ENCODE measurements at places on chromosomes 1 and 21. TPM values are rescaled to one million over a fixed set of nuclear protein-coding genes. Genes with fewer than 3 reads are reported as not detected.

DNA sequence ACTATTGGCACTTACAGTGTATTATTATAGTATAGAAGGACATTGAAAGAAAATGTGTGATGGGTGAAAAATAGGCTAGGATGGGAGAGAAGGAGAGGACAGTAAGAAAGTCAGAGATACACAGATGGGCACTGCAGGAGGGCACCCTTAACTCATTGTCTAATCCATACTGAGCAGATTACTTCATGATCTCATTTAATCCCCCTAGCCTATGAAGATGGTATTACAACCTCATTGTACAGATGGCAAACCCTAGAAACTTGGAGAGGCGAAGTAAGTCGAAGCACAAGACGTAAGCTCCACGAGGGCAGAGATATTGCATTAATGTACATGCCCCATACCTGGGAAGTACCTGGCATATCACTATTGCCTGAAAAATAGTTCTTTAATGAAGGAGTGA, 346.9 kb upstream of the DAB1 start:
- DNase-seq = no peak
- H3K36me3 ChIP-seq = no peaks in the 10 kb centered on the region
- H3K4me3 ChIP-seq = no peak overlapping the region
- no peak overlapping the region for H3K27ac ChIP-seq
- no peaks in the 10 kb centered on the region for H3K27me3 ChIP-seq

DNA sequence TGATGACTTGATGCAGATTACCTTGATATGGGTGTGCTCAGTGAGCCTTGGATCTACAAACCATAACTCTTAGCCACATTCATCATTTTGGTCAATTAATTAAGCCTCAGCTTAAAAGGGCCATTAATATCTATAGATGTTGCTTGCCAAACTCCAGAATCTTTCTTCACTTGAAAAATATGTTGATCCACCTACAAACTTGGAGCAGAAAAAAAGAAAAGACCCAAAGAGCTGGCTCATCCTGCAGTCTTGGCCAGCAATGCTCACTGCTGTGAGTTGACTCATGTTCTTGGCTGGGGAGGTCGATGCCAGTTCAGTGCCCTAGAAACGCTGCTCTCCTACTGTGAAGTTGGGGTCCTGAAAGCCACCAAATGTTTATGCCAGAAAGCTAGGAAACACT, 75.4 kb downstream of the DPT start:
- no peak for DNase-seq
- H3K4me1 ChIP-seq = no peaks in the 10 kb centered on the region
- peaks cover 21% of the 10 kb centered on the region for H3K27me3 ChIP-seq
- no peak overlapping the region for H3K4me3 ChIP-seq

TSPEAR gene
- not detected for total RNA-seq

DNA sequence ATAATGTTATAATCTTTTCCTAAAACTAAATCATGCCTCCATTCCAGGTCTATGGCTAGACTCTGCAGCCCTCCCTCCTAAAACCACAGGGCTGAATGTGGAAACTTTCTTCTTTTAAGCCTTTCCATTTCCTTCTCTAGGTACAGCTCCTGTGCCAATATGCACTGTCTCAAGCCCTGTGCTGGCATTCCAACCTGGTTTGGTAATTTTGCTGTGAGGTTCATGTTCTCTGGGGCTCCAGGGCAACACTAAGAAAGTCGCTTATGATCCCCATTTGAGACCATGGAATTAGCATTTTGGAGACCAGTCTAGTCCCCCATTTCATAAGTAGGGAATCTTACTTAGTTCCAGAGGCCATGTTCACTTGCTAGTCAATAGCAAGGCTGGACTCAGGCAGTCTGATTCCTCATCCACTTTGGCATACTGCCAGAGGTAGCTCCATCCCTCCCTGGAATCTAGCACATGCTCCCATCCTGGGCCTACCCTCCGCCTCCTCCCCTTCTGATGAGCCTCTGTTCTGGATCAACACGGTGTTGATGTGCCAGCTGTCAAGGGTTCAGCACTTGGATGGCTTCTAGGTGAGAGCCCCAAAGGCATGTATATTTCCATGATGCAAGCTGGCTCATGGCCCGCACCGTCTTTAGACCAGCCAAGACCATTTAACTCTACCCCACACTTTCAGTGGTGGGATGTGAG, 36.5 kb downstream of the ZMYND12 start:
- H3K27me3 ChIP-seq = peaks cover 5% of the 10 kb centered on the region
- no peak overlapping the region for H3K4me3 ChIP-seq
- no peak for DNase-seq
- H3K4me1 ChIP-seq = no peaks in the 10 kb centered on the region
- H3K27ac ChIP-seq = no peak overlapping the region

DNA sequence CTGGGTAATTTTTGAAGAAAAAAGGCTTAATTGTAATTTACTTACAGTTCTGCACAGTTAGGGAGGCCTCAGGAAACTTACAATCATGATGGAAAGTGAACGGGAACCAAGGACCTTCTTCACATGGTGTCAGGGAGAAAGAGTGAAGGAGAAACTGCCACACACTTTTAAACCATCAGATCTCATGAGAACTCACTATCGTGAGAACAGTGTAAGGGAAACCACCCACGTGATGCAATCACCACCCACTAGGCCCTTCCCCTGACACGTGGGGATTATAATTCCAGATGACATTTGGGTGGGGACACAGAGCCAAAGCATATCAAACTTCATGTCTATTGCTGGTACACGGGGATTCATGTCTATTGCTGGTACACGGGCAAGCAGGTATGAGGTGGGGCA, 5.3 kb upstream of the SFT2D2 start:
- DNase-seq = no peak
- peaks cover 5% of the 10 kb centered on the region for H3K27me3 ChIP-seq
- no peak overlapping the region for H3K27ac ChIP-seq
- peaks cover 14% of the 10 kb centered on the region for H3K4me1 ChIP-seq

- no peaks in the 10 kb centered on the region for H3K4me1 ChIP-seq
- no peaks in the 10 kb centered on the region for H3K36me3 ChIP-seq
- no peak for DNase-seq
- H3K27ac ChIP-seq = no peak overlapping the region
- no peak overlapping the region for H3K4me3 ChIP-seq
- H3K27me3 ChIP-seq = no peaks in the 10 kb centered on the region
These were observed 739.3 kb downstream of the LTN1 start for GRCh38 chr21:28253338-28253737.

DNA sequence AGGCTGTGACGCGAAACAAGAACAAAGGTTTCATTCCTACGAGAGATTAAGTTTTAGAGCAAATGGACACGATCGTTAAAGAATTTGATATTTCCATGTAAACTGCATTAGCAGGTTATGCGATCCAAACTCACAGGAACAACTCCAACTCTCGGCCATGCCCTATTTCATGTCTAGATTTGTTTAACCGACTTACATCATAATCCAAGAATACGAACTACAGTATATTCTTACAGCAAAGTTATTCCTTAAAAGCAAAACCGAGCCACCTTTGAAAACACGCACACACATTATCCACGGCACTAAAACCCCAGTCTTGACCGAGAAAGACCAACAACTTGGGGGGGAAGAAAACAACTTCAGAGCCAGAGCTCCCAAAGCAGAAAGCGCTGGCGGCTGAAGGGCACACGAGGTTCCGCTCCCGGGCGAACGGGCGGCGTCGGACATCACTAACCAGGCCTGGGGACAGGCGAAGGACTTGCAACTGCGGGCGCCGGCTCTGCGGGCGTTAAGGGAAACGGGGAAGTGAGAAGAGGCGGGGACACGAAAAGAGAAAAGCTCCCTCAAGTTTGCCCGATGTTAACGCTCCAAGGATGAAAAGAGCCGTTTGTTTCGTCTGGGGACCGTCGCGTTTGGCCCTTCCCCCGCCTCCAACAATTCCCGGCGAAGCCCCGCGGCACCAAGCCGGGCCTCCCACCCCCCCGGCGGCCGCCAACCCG, 690 bp downstream of the B3GALNT2 start:
- H3K4me3 ChIP-seq = peak overlapping the region; percentile 95
- H3K27me3 ChIP-seq = no peaks in the 10 kb centered on the region
- H3K27ac ChIP-seq = peak overlapping the region; percentile 91
- peaks cover 33% of the 10 kb centered on the region for H3K4me1 ChIP-seq
- H3K36me3 ChIP-seq = peaks cover 4% of the 10 kb centered on the region

ETV3L gene
- total RNA-seq = not detected

GRCh38 chr1:93518516-93518915, 70.6 kb downstream of the FNBP1L start:
- H3K27ac ChIP-seq = no peak overlapping the region
- no peaks in the 10 kb centered on the region for H3K36me3 ChIP-seq
- no peak overlapping the region for H3K4me3 ChIP-seq
- no peaks in the 10 kb centered on the region for H3K4me1 ChIP-seq
- H3K27me3 ChIP-seq = peaks cover 4% of the 10 kb centered on the region
- DNase-seq = no peak

DNA sequence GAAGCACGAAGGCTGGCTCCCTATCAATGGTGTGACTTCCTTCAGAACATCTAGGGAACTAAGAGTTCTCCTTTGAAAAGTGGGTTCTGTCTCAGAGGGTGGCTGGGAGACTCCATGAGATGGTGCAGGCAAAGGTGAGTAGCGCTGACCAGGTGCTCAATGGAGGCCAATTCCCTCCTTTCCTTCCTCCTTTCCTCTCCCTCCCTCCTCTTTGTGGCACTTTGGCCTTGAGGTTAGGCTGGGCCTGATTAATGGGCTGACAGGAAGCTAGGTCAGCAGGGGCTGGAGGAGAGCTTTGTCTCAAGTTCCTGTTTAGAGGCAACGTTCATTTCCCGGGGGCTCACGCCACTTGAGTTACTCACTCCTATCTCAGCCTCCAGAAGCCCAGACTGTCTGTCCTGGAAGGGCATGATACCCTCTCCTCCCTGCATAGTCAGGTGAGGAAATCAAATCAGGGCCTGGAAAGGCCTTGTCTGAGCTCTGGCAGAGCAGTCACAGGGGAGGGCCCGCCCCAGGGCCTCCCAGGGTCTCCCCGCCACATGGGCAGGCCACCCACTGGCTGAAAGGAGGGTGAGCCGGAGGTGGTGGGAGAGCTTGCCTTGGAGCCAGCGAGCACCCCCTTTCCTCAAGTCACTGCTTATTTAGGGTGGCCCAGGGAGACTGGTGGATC, 58.4 kb upstream of the SSBP3 start:
- no peak overlapping the region for H3K27ac ChIP-seq
- H3K4me1 ChIP-seq = peaks cover 39% of the 10 kb centered on the region
- no peaks in the 10 kb centered on the region for H3K36me3 ChIP-seq
- H3K4me3 ChIP-seq = no peak overlapping the region
- no peaks in the 10 kb centered on the region for H3K27me3 ChIP-seq
- no peak for DNase-seq

GRCh38 chr1:99004254-99004860, 304 bp downstream of the PLPPR5 start:
- H3K4me3 ChIP-seq = peak overlapping the region; percentile 51
- peaks cover 3% of the 10 kb centered on the region for H3K4me1 ChIP-seq
- no peaks in the 10 kb centered on the region for H3K36me3 ChIP-seq
- H3K27me3 ChIP-seq = peaks cover 67% of the 10 kb centered on the region
- no peak overlapping the region for H3K27ac ChIP-seq

GBP7 gene
- not detected for total RNA-seq

LRRC71 gene
- total RNA-seq = not detected

DNA sequence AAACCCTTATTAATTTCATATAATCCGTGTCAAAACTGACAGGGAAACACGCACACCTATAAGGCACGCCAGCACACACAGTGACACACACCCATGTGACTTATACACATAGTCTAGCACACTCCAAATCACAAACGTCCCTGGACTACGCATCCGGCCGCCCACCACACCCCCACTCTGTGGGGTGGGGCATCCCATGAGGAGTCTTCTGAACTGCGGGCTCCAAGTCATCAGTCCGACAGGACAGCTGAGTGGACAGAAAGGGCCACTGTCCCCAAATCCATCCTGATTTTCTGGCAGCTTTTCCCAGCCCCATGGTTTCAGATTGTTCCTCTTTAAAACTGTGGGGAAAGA, 829 bp downstream of the PEA15 start:
- H3K4me3 ChIP-seq = peak overlapping the region; percentile 86
- peaks cover 3% of the 10 kb centered on the region for H3K36me3 ChIP-seq
- peaks cover 38% of the 10 kb centered on the region for H3K4me1 ChIP-seq
- H3K27me3 ChIP-seq = no peaks in the 10 kb centered on the region
- peak overlapping the region; percentile 79 for H3K27ac ChIP-seq
- peak; percentile 30 for DNase-seq

DNA sequence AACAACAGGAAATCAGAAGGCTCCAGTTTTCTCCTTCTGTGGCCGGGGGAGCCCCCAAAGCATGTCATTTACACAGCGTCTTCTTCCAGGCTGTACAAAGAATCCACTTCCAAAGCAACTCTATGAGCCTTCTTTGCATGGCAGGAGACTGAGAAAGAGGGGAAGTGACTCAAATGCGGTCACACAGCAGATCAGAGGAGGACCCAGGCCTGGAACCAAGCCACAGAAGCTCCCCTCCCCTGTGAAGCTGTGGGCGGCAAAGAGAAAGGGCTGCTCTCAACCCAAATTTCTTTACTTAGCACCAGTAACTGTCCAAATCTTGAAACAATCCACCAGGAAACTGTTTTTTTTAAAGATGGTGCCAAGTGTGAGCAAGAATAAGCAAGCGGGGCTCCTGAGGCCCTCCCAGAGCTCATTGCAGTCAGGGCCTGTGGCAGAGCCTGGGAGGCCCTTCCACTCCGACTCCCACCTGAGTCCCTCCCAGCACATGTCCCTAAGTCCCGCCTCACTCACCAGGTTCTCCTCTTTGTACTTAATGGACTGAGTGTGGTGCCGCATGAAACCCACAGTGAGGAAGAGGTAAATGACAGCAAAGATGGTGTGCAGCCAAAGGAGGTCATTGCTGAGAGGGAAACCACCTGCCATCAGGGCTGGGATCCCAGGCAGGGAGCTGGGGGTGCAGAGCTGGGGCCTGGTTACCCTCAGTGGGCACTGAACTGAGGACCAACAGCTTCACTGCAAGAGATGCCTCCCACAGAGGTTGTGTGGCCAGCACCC, 15.9 kb downstream of the TMEM63A start:
- H3K27me3 ChIP-seq = no peaks in the 10 kb centered on the region
- H3K4me3 ChIP-seq = peak overlapping the region; percentile 2
- peak; percentile 78 for DNase-seq
- peaks cover 80% of the 10 kb centered on the region for H3K36me3 ChIP-seq
- H3K4me1 ChIP-seq = peaks cover 42% of the 10 kb centered on the region
- peak overlapping the region; percentile 76 for H3K27ac ChIP-seq

HCN3 gene
- total RNA-seq = 2.5 TPM

DNA sequence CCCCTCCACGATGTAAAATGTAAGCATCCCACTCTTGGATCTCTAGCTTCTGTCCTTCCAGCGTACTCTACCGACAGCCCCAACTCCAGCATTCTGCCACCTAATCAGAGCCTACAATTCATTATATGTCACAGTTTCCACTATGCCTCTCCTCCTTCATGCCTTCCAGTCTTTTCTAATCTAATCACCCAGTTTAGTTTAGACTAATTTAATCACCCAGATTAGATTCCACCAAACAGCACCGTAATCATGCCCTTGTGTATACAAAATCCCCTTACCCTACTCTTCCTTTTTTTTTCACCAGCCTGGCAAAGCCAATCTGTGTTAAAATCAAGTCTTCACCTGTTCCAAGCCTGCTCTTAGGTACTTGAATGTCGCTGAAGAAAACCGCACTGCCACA, 49.8 kb upstream of the KANK4 start:
- H3K4me1 ChIP-seq = no peaks in the 10 kb centered on the region
- H3K36me3 ChIP-seq = no peaks in the 10 kb centered on the region
- peaks cover 16% of the 10 kb centered on the region for H3K27me3 ChIP-seq
- H3K4me3 ChIP-seq = no peak overlapping the region

GRCh38 chr1:112533029-112533428, 24.3 kb downstream of the WNT2B start:
- no peak for DNase-seq
- no peak overlapping the region for H3K27ac ChIP-seq
- no peaks in the 10 kb centered on the region for H3K4me1 ChIP-seq
- H3K27me3 ChIP-seq = no peaks in the 10 kb centered on the region

- H3K4me1 ChIP-seq = peaks cover 6% of the 10 kb centered on the region
- no peaks in the 10 kb centered on the region for H3K27me3 ChIP-seq
- peaks cover 22% of the 10 kb centered on the region for H3K36me3 ChIP-seq
- no peak overlapping the region for H3K4me3 ChIP-seq
- no peak overlapping the region for H3K27ac ChIP-seq
- DNase-seq = no peak
These were observed 41.8 kb downstream of the KIFAP3 start for GRCh38 chr1:170032531-170033280.
